Suppressor macrophage treated with lipopolysaccharide for 4 hours (primary cell): ENCODE measurements at places on chromosomes 5 and 9.
A peak's percentile ranks its signal among the peaks of the same experiment; 100 is the strongest.

DNA sequence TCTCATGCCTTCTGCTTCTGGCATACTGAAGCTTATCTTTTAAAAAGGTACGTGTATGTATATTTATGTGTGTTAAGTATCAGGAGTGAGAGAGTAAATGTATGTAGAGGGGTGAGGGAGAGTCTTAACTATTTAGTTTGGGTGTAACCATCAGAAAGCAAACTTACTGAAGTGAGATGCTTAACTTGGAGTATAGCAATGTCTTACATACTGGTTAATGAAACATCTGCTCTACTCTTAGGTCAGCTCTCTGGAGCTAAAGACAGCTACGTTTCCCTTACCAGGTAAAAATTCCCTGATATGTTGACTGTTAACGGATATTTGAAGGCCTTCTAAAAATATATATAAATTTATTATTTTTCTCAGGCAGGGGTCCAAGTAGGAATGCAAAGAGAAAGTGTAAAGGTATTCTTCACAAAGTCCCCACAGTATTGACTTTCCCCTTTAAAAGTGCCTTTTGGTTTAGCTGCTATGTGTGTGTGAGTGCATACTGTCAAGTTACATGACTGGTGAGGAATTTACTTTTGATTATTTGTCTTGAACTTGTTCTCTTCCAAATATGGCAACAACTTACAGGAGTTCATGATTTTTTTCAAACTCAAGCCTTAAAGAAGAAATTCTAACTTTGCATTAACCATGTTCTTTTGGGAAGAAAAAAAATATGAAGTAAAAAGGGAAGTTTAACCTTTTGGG is 12.3 kb upstream of the C5orf24 start:
- DNase-seq = no peak

DNA sequence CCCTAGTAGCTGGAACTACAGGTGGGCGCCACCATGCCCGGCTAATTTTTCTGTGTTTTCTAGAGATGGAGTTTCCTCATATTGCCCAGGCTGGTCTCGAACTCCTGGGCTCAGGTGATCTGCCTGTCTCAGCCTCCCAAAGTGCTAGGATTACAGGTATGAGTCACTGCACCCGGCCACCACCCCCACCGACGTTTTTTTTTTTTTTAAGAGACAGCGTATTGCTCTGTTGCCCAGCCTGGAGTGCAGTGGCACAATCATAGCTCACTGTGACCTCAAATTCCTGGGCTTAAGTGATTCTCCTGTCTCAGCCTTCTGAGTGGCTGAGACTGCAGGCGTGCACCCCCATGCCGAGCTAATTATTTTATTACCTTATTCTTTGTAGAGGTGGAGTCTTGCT is 38.2 kb downstream of the WDR70 start:
- DNase-seq = no peak

DNA sequence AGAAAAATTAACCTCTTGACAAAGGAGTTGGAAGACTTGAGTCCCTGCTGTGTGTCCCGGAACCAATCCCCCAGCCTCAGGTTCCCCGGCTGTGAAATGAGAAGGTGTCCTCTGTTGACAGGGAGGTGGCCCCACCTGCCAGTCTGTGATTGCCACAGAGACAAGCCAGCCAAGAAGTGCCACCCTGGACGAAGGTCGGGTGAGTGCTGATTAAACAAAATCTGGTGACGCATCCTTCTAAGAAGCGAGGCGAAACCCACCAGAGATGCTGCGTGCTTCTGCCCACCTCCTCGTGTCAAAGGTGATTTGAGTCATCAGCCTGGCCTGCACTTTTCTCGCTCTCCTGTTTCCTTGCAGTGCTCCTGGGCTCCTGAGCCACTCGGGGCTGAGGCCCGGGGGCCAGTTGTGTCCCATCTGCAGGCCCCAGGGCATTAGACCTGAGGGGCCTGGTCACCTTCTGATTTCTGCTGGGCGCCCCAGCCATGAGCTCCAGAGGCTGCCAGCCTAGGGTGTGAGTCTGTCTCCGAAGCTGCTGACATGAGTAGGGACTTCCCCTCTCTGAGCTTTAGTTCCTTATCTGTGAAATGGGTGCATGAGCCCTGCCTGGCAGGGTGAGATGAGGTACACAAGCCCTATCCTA is 28.7 kb downstream of the NEK6 start:
- peak; percentile 55 for DNase-seq

GRCh38 chr5:56326116-56326515 is 93.0 kb upstream of the ANKRD55 start:
- no peak for DNase-seq

GRCh38 chr9:137339045-137339907 is 37.2 kb upstream of the NRARP start:
- DNase-seq = no peak

DNA sequence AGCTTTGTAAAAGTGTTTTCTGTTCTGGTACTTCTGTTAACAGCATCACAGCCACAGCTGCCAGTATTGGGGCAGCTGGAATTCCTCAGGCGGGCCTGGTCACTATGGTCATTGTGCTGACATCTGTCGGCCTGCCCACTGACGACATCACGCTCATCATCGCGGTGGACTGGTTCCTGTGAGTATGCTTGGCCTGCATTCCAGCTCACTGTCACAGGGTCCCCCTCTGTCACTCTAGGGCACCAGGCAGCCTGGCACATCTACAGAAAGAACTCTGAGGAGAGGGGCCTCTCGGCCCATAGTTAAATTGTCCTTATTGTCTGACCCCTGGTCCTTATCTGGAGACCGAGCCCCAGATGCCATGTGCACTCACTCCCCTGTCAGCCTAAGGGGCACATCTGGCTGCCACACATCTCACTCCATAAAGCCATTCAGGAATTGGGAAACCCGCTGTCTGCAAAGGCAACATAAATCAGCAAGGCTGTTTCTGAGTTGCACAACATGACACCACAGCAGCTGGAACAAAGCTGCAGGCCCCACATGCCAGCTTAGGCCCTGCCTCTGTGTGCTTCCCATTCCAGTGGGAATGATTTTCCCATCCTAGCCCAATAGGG is 77.5 kb downstream of the SLC1A3 start:
- peak; percentile 54 for DNase-seq

DNA sequence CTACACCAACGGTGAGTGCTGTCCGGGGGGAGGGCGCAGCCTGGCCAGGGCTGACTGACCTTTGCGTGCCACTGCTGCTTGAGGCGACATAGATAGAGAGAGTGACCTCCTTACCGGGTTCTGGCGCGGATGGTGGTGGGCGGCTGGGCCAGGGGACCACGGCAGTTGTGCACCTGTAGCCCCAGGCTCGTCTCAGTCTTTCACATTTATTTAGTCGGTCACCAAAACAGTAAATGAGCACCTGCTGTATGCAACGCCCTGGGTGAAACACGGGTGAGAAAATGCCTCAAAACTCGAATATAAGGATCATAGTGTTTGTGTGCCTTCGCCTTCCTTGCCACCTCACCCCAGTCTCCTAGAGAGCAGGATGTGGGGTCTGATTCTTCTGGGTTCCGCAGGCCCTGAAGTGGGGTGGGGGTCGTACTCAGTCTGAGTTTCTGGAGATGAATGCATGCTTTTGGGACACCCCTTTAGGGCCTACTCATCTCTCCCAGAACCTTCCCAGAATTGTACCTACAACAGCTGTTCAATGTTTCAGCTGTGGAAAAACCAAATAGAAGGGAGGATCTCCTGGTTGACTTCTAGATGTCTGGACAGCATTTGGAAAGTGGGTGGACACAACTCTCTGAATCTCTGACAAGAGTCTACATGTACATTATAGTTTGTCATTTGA is 714 bp downstream of the SEC24A start:
- DNase-seq = peak; percentile 19

GRCh38 chr9:37927601-37928551 is 23.9 kb upstream of the SLC25A51 start:
- DNase-seq = no peak

DNA sequence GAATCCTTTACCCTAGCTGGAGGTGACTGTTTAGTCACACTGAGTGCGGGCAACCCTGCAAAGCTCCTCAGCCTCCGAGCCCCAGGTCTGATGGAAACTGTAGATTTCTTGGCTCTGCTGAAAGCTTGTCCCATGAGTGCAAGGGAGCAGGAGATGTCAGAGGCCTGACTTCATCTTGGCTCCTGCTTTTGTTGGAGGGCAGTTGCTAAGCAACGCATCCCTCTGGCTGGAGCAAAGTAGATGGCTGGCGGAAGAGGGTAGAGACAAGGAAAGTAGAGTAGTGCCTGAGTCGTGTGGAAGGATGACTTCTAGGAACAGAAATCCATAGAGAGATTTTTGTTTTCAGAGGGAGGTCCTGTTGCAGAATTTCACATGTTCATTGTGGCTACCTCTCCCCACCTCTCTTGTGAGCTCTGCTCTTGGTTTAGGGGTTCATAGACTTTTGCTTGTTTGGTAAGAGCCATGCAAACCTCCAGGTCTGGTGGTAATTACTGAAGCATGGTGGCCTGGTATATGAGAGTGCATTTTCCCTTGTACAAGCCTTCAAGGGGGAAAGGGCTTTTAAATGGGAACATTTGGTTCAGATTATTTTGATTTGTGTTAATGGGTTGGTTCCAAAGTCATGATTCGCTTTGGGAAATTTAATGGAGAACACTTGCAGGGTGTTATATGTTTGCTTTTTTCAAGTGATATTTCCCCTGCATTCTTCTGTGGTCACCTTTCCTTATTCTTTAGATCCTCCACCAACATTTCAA is 71.5 kb downstream of the ARHGAP26 start:
- DNase-seq = no peak

DNA sequence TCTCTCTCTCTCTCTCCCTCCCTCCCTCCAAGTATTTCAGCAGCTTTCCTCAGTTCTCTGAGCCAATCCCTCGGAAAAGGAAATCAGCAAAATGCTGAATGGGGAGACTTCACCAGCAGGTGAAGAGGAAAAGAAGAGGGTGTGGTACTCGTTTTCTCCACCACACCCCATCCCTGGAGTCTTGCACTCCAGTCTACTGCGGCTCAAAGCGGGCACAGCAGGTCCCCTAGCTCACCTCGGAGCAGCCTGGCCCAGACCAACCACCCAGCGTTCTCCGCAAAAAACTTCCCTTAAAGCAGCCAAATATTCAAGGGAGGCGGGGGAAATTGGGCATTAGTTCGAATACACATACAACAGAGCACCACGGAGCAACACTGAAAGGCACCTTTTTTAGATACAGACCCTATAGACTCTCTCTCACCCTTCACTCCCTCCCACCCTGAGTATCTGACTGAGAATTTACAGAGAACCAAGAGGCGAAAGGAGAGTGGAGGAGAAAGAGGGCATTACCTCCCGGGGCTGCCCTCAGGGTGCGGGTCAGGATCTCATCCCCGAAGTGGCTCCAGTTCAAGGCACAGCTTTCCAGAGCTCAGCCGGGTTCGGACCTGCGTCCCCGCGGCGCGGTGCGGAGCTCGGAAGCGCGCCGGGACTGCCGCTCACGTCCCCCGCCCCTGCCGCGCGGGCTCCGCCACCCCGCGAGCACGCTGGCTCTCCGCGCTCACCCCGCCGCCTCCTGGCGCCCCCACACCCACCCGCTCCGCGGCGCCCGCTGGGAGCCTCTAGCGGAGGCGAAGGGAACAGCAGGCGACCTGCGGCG is 1638.5 kb upstream of the C9orf72 start:
- DNase-seq = peak; percentile 44

DNA sequence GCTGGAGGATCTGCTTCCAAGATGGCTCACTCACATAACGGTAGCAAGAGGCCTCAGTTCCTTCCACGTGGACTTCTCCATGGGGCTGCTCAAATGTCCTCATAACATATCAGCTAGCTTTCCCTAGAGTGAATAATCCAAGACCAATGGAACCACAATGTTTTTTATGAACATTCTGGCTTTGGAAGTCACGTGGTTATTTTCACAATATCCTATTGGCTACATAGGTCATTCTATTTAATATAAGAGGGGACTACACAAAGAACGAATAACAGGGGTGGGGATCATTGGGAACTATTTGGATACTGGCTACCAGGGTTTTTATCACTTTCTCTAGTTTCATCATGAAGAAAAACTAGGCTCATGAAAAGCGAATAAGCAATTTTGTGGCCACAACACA is 81.4 kb downstream of the ZNF622 start:
- DNase-seq = no peak

- no peak for DNase-seq
These were observed 41.3 kb upstream of the FOXE1 start for GRCh38 chr9:97811533-97812246.

DNA sequence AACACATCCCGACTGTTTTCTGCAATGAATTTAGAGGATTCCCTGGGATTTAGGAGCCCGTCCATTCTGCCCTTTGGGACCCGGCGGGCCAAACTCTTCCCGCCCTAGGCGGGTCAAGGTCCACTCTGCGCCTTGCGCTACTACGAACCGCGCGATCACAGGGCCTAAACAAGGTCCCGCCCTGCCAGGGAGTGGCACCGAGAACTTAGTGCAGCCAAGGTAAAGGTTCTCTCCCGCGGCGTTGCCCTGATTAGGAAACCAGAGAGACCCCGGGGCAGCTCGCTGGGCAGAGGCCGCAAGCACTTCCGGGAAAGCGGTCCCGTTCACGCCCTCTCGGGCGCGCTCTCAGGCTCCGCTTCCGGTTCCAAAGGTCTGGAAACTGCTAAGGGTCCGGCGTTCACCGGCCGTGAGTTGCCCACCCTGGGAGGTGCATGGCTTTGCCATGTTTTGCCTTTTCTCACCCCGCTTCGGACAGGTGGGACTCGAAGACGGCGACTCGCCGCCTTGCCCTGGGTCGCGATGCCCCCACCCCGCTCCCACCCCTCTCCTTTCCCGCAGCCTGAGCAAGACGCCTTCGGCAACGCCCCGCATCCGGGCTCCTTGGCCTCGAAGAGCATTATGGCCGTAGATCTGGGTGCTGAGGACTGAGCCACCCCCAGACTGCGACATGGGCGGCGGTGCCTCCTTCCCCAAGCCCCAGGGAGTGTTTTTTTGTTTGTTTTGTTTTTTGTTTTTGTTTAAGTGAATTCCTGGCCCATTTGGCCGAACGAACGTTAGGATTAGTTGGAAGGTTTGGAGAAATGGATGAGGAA is 23.4 kb downstream of the HNRNPK start:
- DNase-seq = peak; percentile 83

GRCh38 chr5:14686517-14686916 is 22.0 kb downstream of the OTULIN start:
- no peak for DNase-seq

DNA sequence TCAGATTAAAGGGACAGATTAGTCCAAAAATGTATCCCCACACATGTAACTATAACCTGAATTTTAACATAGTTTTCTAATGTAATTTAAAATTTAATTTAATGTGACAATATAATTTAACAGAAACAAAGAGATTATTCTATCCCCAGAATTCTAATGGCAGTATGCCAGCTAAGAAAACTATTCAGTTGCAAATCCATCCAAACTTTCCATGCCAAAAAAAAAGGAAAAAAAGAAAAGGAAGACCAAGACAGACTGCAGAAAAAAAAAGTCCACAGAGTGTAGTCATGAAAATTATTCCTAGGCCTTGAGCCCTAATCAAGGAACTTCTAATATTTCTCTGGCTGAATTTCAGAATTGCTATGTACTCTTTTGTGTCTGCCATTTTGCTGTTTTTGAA is 217.6 kb downstream of the CDH18 start:
- no peak for DNase-seq

DNA sequence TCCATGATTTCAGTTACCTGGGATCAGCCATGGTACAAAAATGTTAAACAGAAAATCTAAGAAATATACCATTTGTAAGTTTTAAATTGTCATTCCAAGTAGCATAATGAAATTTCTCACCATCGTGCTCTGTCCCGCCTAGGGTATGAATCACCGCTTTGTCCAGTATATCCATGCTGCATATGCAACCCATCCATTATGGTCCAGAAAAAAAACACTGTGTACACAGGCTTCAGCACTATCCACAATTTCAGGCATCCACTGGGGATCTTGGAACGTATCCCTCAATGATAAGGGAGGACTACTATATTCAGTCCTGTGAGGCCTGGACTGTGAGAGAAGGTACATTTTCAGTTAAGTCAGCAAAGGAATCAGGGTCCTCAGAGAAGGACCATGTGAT is 37.6 kb upstream of the HNRNPA0 start:
- no peak for DNase-seq
